Dermis blood vessel endothelial cell (primary cell): ENCODE measurements at places on chromosomes 4 and X. TPM values are rescaled to one million over a fixed set of nuclear protein-coding genes. Genes with fewer than 3 reads are reported as not detected.
A peak's percentile ranks its signal among the peaks of the same experiment; 100 is the strongest.

DNA sequence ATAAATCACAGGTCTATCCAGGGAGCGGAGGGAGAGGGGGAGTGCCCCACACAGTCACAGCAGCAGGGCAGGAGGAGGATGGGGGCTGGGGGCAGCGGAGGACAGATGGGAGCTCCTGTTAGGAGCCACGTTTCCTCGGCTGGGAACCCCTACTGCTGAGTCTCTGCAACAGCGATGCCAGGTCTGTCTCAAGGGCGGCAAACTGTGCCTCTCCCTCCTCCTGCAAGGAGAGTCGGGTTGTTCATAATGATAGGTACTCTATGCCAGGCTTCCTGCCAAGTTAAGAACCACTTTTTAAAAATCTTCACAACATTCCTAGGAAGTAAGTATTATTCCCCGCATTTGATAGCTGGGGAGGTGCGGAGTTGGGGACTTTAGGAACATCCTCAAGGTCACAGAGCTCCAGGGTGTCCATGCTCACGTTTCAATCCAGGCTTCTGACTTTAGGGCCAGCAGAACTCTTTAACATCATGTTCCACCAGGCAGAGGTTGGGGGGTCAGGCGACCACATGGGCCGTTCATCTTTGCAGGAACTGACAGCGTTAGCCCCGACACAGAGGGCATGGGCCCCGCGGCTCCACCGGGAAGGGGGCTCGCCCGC is 98.3 kb upstream of the MAML3 start:
- peak; percentile 50 for DNase-seq

DNA sequence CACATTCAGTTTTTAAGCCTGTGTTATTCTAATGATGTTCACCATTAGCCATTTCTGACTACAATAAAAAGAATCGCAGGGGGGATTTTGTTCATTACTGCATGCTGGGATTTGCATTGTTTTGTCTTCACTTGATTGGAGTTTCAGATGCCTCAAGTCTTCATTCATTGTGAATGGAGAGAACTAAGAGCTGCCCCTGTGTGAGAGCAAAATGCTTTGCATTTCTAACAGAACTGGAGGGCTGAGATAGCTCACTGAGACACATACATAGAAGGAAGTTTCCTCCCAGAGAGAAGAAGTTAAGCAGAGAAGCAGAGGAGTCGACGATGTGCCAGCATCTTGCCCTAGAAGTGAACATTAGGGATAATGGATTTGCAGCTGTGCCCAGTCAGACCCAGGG is 113.5 kb upstream of the GATB start:
- DNase-seq, result no peak

GRCh38 chr4:118974758-118975157 is 86.1 kb downstream of the SYNPO2 start:
- no peak for DNase-seq

- no peak for DNase-seq
These were observed 30.4 kb downstream of the TXK start for GRCh38 chr4:48103483-48104139.

- DNase-seq, result no peak
These were observed 112.8 kb upstream of the MAP3K15 start for GRCh38 chrX:19628011-19628575.

DNA sequence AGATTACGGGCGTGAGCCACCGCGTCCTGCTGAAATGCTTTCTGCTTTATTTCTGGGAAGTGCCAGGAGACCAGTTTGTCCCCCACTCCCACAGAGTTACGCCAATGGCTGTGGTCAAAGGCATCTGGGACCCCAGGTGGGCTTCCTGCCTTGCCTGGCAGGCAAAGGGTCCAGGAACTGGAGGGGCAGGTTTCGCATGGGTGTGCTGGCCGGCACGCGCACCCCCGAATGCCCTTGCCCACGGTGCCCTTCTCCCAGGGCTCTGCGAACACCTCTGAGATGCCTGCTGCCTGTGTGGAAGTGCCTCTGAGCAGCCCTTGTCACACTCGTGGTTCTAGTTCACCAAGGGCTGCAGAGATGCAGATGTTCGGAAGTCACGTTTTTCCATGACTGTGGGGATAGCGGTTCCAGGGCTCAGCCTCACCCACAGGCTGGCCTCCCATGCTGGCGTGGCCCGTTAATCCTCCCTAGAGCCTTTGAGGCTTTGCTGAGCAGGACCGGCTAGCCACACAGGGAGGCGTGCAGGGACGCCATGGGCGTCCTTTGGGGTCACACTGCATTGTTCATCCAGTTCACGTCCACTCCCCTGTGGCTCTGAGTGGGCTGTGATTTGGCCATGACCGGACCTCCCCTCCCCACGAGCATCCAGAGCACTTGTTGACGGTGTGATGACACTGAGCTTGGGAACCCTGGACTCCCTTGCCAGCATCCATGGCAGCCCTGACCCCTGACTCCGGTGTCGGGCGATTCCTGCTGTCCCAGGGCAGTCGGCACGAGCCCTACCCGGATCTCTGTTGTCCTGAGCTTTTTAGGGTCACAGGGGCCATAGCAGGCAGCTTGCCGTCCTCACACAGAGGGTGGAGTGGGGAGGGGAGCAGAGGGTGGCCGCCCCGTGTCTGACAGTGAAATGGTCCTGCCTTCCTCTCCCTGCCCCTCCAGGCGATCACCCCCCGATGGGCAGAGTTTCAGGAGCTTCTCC is 12.7 kb upstream of the ADD1 start:
- DNase-seq, result no peak

- no peak for DNase-seq
These were observed 127.9 kb downstream of the SHROOM3 start for GRCh38 chr4:76562836-76563453.

GRCh38 chr4:4277531-4277930 is 12.4 kb downstream of the LYAR start:
- no peak for DNase-seq

- DNase-seq, result no peak
These were observed 151.0 kb downstream of the NHS start for GRCh38 chrX:17525762-17526555.

DNA sequence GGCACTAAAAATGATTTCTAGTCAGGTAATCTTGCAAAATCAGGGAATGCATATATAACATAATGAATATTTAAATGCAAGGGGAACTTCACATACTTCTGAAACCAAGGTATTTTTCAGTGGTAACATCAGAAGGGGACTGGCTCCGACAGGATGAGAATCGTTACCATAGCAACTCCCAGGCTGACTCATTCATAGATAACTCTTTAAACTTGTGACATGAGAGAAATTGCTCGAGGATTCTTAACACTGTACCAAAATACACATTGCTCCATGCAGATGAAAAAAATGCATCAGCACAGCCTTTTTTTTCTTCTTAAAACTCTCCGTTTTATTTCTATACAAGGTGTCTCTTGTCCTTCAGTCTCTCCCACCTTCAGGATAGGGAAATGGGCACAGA is 114.3 kb downstream of the GABRB1 start:
- DNase-seq, result peak; percentile 2

- no peak for DNase-seq
These were observed 245.5 kb downstream of the GPAT3 start for GRCh38 chr4:83781434-83781833.

GRCh38 chr4:27068151-27068867 is 207.7 kb downstream of the STIM2 start:
- DNase-seq, result no peak

DNA sequence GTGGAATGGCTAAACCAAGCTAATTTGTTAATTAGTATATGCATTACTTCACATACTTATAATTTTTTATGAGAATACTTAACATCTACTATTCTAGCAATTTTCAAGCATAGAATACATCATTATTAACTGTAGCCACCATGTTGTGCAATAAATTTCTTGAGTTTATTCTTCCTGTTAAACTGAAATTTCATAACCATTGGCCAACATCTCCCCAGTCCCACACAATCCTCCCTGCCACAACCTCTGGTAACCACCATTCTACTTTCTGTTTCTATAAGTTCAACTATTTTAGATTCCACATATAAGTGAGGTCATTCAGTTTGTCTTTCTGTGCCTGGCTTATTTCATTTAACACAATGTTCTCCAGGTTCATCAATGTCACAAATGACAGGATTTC is 208.5 kb downstream of the PPP4R3C start:
- no peak for DNase-seq

GRCh38 chrX:10310511-10310910 is 153.7 kb downstream of the CLCN4 start:
- no peak for DNase-seq

- DNase-seq, result no peak
These were observed 62.1 kb upstream of the ANTXR2 start for GRCh38 chr4:80134936-80135701.

DNA sequence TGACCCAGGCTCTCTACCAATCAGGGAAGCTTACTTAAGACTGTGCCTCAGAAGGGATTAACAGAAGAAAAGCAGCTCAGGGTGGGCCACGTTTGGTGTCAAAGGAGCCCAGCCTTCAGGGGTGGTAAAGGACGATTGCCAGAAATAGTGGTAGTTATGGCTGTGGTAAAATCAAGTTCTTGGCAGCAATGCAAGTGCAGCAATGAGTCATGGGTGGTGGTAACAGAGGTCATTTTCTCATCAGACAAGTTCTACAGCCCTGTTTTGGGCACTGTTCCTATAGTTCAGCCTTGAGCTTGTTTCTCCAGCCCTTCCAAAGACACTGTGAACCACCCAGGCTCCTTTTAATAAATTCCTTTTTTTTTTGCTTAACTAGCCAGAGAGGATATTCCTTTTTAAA is 120.3 kb downstream of the EFHC2 start:
- DNase-seq, result peak; percentile 5

GRCh38 chrX:45622538-45622937 is 421.9 kb upstream of the DIPK2B start:
- peak; percentile 10 for DNase-seq

DNA sequence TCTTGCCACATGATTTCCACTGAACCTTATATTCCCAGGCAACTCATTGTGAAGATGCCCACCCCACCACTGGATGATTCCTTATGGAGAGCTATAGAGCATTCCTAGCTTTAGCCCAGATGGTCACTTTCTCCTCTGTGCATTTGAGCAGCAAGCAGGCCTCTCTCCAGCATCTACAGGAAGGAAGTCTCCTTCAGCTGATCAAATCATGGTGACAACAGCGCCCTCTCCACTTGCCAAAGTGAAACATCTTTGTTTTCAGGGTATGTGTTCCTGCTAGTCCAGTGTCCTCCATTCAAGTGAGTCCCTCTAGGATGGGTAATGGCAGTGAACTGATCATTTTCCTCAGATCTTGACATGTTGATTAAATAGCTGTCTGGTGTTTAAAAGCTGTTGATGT is 10.9 kb upstream of the SYTL5 start:
- no peak for DNase-seq

- peak; percentile 84 for DNase-seq
These were observed at the start of gene MID1 for GRCh38 chrX:10620121-10620699. TSS of gene MID1 (minus strand) at chrX:10620585. CDS start at chrX:10567547, 53,038 bp downstream.

- DNase-seq, result no peak
These were observed 150.7 kb downstream of the PDGFC start for GRCh38 chr4:156820931-156821330.

GRCh38 chr4:73127839-73128453 is 58.4 kb upstream of the COX18 start:
- DNase-seq, result peak; percentile 49

Gene CFAP47
- total RNA-seq, result not detected in 2 replicates

Gene GLRA3
- not detected in 2 replicates for total RNA-seq

Gene COL4A6
- 0.68 and 1.3 TPM in 2 replicates for total RNA-seq

Gene GRIA3
- 0.17 TPM in 1 of 2 replicates, not detected in the other for total RNA-seq

Gene TRIM75
- not detected in 2 replicates for total RNA-seq

Gene YTHDC1
- 43.3 and 57.3 TPM in 2 replicates for total RNA-seq

Gene CT55
- not detected in 2 replicates for total RNA-seq

Gene MAGEA2
- not detected in 2 replicates for total RNA-seq

Gene TMSB15A
- 1.8 TPM in 1 of 2 replicates, not detected in the other for total RNA-seq
